ENCODE measurements at places on chromosomes 7 and 10. TPM values are rescaled to one million over a fixed set of nuclear protein-coding genes. Genes with fewer than 3 reads are reported as not detected.

Gene IDI2
- not detected for polyA plus RNA-seq

Gene TMEM270
- not detected for polyA plus RNA-seq

Gene GDF2
- polyA plus RNA-seq: not detected

Gene PLEKHS1
- polyA plus RNA-seq: 0.09 TPM

Gene MBL2
- polyA plus RNA-seq: not detected

Gene RAB18
- polyA plus RNA-seq: 129 TPM

Gene SLC29A4
- 36.6 TPM for polyA plus RNA-seq

Gene KCP
- 1.5 TPM for polyA plus RNA-seq

Gene OR2A1
- polyA plus RNA-seq: 0.23 TPM

Gene C7orf57
- polyA plus RNA-seq: 0.11 TPM

Gene VSTM4
- 51.3 TPM for polyA plus RNA-seq

Gene SLC26A3
- polyA plus RNA-seq: not detected

- DNase-seq: no peak
Measured at GRCh38 chr7:2258661-2259365, 16.8 kb downstream of the NUDT1 start.

DNA sequence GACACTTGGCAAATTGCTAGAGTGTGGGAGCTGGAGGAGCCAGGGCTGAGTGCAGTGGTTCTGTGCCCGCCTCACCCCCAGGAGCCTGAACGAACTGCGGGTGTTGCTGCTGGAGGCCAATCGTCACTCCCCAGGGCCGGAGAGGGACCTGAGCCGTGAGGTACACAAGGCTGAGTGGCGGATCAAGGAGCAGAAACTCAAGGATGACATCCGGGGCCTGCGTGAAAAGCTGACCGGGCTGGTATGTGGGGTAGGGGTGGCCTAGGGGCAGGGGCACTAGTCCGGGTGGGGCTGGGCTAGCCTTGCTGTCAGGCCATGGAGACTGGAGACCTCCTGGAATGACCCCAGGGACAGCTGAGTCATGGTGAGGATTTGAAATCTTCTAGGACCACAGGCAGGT, 56.7 kb upstream of the GTF2IRD1 start:
- DNase-seq: no peak

- no peak for DNase-seq
Measured at GRCh38 chr10:94997741-94998174, 59.3 kb downstream of the CYP2C9 start.

- DNase-seq: no peak
Measured at GRCh38 chr7:97081521-97082300, 35.8 kb upstream of the SDHAF3 start.

DNA sequence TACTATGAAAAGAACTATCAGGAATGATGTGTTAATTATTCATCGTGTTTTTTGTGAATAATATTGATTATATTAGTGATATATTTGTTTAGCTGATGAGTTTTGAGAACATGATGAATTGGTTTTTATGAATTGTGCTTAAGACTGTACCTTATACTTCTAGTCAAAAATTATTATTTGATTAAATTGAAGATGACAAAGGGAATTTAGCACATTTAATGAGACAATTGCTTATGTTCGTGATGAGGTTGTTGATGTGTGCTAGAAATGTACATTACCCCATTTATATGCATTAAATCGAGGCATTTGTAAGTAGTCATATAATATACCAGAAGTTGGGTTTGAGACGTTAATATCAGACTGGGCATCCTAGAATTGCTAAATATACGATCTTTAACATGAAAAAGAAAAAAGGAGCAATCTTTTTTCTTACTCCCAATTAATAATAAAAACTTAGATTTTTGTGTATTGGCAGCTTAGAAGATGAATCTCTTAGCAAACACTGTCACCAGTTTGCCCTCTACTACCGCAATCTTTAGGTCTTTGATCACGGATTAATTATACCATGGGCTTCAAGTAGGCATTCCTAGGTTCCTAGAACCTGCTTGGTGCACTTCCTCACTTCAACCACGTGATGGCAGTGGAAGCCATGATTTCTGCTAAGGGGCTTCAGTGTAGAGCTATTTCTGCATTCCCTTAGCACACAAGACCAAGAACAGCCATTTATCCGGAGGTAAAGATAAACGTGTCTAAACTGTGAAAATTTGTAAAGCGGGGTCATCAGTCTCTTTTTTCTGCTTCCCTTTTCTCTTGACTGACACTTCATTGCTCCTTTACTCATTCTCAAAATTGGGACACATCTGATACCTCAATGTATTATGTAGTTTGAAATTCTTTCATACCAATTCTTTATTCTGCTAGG, 1.6 kb downstream of the KLHDC10 start:
- DNase-seq: peak; percentile 87

DNA sequence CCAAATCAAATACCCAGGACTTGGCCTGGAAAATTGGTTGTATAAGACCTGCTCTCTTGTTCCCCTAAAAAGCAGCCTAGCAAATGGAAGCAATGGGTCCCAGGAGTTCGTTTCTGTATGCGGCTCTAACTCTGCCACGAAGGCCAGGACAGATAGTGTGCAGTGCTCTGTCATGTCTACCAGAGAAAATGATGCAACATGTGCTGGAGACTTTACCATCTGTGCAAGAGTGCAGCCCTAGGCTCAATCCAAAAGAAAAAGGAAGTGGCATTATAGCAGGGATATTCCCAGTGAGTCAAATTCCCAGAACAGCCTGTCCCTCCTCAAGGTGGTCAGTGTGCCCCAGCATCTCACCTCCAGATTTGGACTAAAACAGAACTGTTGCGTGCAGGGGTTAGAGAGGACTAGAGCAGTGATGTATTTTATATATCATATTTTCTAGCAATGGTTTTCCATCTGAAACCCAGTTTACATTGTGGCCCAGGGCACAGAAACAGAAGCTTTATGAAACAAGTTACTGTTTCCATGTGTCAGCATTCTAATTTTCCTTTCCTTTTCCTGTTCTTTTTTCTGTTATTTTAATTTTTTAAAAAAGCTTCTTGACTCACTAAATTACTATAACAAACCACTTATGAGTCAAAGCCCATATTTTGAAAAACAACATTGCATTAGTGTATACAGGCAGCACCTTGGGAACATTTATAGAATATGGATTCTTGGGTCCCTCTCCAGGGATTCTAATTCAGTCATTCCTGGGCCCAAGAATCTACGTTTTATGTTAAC, 311.2 kb downstream of the RNLS start:
- DNase-seq: no peak

DNA sequence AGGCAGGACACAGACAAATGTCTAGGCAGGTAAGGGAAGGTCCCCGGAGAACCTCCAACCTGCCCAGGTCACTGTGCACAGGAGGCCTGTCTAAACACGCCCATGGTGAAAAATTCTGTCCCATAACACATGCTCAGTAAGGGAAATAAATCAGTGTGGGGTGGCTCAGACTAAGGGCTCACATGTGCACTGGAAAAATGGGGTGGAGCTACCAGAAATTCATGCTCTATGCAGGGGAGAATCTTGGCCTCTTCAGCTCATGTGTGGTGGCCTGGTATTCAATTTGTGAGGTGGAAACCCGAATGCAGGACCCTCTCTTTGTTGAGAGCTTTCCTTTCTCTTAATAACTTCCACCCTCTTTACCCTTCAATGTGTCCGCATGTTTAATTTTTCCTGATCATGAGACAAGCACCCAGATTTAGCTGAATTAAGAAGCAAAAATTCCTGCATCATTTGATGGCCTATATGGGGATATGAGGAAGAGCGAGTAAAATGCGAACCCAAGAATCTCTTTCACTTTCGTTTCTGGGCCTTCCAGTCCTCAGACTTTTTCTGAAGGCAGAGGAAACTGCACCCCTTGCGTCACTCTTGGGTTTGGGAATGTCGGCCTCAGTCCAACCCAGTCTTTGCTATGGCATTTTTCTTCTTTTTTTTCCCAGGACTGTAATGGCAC, 163.2 kb downstream of the DGKB start:
- DNase-seq: no peak

- no peak for DNase-seq
Measured at GRCh38 chr7:75914169-75914654, 743 bp upstream of the POR start.

- no peak for DNase-seq
Measured at GRCh38 chr10:26628395-26628794, 69.1 kb upstream of the PDSS1 start.

GRCh38 chr10:73655990-73656298, at the start of gene SYNPO2L:
SYNPO2L (minus strand) TSS chr10:73656029; CDS start chr10:73655922, 107 bp downstream.
- DNase-seq: peak; percentile 51

DNA sequence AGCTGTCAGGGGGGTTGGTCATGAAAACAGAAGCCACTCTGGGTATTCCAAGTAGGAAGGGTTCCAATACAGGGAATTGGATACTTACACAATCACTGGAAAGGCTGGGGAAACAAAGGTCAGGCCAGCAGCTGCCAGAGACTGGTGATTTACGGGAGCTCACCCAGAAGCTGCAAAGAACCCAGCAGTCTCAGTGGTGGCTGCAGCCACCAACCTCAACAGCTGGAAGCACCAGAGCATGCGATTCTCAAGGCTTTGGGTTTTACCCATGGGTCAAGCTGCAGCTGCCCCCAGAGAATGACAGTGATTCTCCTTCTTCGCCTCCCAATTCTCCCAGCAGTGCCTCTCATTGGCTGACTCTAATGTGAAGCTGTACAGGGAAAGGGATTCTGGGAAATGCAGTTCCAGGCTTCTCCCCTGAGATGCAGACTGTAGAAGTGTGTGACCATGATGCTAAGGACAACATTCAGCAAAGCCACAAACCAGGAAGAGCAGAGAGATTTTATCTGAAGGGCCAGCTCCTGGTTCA, 107.2 kb upstream of the TCF7L2 start:
- no peak for DNase-seq

DNA sequence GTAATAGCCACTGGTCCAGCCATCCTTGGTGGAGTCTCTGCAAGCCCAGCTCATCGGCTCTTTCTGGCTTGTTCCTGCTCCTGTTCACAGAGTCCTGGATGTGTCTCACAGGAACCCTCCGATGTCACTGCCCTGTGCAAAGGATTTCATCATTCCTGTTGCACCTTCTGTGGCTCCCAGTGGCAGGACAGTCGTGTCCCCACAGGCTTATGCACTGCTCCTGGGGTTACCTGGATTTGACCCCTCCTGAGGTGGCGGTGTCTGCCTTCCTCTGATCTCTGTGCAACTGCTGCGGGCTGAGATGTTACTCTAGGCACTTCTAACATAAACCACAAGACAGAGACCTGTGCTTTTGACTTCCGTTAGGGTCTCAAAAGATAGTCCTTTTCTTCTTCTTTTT, 30.6 kb downstream of the APBB1IP start:
- no peak for DNase-seq

GRCh38 chr7:19206721-19207120, 61.5 kb upstream of the FERD3L start:
- peak; percentile 25 for DNase-seq

- no peak for DNase-seq
Measured at GRCh38 chr10:10361301-10361885, 656.3 kb upstream of the CELF2 start.

DNA sequence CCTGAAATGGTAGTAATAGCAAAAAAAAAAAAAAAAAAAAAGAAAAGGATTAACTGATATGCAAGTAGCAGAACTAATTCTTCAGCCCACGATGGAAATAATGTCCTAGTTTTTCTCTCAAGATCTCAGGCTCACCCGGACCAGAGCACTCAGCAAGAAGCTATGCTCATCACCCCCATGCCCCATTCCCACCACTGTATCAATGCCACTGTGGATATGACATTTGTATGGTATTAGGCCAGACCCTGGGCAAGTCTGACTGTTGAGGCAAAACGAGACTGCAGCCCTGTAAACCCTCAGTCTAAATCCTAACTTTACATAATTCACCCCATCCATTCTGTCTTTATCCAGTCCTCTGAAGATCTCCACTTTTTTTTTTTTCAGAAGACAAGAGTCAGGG, 186.1 kb upstream of the KLF14 start:
- no peak for DNase-seq

DNA sequence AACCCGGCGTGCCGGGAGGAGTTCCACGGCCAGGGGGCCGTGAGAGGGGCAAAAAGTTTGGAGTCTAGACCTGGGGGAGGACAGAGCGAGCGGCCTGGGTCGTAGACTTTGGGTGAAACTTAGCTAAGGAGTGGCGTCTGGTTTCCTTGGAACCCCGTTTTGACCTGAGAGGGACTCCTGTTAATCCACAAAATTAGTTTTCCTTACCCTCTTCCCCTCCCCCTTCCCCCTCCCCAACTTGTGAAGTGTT, 574 bp downstream of the MARCHF5 start:
- no peak for DNase-seq

DNA sequence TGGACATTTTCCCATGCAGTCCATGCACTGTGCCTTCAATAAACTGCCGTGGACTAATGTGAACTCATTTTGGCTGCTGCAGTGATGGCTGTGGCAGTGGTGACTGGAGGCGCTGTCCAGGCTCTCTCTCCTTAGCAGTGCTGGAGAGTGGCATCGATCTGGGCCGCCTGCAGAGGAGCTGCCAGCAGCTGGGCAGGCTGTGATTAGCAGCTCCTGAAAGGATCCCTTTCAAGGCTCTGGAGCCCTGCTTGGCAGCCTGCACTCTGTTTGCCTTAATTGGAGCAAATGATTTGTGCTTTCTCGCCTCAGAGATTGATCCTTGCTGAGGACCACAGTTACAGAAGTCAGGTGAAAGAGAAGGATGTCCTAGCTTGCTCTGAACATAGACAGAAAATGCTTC, 130.1 kb upstream of the VWC2 start:
- DNase-seq: no peak

GRCh38 chr7:125085084-125085483, 155.5 kb upstream of the POT1 start:
- no peak for DNase-seq

GRCh38 chr10:77034240-77034639, 603.4 kb downstream of the KCNMA1 start:
- DNase-seq: peak; percentile 81

- DNase-seq: no peak
Measured at GRCh38 chr7:140656548-140657515, 15.9 kb upstream of the ADCK2 start.

DNA sequence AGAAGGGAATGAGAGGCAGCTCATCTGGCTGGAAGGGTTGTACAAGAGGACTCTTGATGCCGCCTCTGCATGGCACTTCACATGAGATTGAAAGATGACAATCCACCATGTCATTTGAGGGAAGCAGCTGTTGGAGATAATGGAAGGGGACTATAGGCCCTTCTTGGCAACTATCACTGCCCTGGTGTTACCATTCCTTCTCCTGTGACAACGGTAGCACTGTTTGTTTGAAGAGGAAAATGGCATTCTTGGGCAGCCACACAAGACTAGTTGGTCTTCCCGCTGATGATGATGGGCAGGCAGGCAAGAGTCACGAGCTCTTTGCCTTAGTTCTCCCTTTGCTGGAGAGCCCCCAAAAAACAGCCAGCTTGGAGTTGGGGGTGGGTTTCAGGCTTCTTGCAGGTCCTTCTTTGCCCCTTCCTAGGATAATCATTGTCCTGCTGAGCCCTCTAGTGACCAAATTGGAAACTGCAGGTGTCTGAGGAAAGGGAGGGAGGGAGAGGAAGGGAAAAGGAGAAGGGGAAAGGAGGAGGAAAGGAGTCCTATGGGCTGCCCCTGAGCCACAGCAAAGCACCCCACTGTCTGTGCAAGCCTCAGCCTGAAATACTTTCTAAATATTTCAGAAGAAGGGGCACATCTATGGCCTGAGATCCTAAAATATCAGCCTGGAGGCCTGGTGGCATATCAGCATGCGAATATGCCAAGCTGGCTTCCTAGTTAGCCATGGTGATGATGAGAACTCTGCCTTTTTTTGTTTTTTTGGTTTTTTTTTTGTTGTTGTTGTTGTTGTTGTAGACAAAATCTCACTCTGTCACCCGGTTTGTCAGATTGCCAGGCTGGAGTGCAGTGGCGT, 165.6 kb upstream of the KMT2E start:
- DNase-seq: peak; percentile 57

- no peak for DNase-seq
Measured at GRCh38 chr7:26179826-26180497, 20.6 kb downstream of the HNRNPA2B1 start.

GRCh38 chr7:55192723-55193122, 172.4 kb upstream of the LANCL2 start:
- DNase-seq: no peak

Data from muscle of arm (tissue), 14 donors.